GM10248 (cell line): ENCODE measurements at places on chromosomes 5 and 9.

GRCh38 chr5:5039918-5040317 is 100.2 kb upstream of the ADAMTS16 start:
- DNase-seq: no peak

- no peak for DNase-seq
Measured at GRCh38 chr5:85488295-85488694, 1103.6 kb upstream of the EDIL3 start.

GRCh38 chr5:139670369-139671095 is 22.4 kb downstream of the CXXC5 start:
- peak; percentile 74 for DNase-seq

DNA sequence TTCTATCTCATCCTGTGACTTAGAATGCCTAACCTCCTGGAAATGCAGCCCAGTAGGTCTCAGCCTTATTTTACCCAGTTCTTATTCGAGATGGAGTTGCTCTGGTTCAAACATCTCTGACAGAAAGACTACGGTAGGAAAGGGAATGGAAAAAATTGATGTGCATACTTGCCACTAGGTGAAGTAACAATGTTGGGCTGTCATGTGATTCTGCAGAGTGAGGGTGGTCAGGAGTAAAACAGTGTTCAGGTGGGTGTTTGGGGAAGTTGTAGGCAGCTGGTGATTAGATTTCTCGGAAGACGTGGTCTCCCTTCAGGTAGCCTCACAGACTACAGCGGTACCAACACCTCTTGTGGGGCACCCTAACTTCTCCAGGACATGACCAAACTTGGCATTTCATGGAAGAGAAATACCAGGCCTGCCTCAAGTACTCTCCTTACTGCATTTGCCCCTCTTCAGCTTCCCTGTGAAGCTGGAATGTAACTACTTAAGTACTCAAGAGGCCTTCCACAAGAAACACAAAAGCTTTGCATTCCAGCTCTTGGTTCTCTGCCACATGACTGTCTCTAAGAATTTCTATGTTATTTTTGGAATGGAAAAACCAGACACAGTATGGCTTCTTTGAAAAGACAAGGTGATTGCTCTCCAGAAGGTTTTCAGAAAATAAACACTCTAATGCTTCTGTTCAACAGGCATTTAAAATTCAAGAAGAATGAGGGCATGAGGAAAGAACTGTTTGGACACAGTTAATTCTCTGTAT is 17.4 kb upstream of the ENTREP1 start:
- no peak for DNase-seq

DNA sequence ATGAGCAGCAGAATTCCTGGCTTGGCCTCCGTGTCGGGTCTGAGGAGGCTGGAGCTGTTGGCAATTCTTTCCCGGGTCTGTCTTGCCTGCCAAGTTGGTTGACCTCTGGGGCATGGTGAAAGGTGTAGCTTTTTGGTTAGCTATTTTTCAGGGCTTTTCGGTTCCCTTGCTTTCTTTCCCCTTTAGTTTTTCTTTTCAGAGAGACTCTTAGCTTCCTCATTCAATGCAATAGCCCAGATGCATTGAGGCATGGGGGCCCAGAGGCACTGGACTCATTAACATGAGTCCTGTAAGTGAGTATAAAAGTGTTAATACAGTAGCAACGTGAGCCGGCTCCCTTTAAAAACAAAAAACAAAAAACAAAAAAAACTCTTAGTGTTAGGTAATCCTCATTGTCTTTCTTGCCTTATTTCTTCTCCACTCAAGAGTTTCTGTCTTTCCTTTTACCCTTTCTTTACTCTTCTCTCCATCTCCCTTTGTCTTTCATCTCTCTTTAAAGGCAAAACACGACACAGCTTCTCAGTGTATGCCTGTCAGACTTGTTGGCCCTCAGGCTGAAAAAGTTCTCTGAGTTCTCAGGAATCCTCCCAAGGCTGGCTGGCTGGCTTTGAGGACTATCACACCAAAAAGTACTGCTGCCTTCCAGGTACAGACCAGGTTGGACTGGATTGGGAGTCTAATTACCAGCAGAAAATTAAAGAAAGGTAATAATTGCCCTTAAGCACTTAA is 289.9 kb upstream of the TUT7 start:
- DNase-seq: no peak

DNA sequence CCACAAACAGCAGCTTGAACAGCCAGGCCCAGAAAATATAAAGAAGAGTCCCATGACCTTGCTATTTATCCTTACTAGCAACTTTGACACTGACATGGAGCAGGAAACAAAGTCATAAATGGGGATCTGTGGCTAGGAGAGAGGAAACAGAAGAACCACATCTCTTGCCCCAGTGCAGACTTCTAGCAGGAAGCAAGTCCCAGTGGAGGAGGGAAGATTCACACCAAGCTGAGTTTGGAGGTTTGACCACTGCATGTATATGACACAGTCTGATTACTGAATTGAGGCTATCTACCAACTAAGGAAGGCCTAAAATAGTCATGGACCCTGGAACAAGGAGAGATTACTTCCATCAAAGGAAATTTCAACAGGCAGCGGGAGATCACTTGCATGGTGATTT is 51.4 kb downstream of the CDH6 start:
- DNase-seq: no peak

DNA sequence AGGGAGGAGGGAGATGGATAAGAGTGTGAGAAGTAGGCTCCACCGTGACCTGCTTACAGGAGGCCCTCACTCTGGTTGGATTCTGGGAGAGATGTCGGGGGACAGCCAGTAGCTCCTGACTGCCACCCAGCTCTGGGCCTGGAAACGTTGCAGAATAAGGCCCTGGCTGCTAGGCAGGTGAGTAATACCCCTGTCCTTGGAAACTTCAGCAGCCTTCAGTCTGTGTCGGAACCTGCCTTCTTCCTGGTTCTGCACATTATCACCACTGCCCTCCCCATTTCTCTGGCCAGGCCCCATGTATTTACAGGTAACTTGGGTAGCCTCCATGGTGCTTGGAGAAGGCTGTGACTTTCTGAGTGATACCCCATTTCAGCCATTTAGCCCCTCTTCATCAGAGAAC is 26.8 kb downstream of the FAXDC2 start:
- no peak for DNase-seq

DNA sequence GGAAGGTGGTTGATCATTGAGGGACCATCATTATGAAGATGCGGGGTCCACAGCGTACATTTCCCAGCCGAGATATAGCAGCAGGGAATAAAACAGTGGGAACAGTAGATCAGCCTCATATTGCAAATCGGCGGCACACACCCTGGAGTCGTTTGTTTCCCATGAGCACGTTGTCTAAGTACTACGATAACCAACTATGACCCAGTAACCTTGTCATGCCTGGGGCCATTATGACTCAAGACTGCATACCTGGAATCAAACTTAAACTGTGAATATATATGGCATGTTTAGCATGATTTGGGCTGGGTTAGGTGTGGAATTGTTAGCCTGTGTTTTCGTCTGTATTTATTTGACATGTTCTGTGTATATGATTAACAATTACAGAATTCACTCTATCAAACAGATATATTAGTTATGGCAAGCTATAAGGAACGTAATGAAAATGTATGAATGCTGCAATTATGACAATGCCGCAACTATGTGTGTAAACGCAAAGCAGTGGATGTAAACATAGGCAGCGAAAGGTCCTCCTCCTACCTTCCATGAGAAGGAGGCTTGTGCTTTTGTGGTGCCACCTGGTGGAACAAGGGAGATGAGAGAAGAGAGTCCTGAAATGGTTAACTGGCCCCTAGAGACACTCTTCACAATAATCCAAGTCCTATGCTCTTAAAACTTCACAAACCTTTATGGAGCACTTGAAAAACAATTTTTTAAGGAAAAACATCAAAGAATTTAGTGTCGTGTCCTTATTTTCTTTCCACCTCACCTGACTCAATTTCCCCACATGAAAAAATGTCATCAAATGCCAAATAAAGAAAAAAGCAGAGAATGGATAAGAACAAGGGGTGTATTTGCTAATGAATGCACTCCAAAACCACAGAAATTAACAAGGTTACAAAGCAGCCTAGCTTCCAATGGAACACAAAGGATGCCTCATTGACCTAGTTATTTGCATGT is 47.1 kb downstream of the SEMA5A start:
- DNase-seq: no peak

GRCh38 chr9:121989010-121989409 is 104.1 kb downstream of the TTLL11 start:
- no peak for DNase-seq

DNA sequence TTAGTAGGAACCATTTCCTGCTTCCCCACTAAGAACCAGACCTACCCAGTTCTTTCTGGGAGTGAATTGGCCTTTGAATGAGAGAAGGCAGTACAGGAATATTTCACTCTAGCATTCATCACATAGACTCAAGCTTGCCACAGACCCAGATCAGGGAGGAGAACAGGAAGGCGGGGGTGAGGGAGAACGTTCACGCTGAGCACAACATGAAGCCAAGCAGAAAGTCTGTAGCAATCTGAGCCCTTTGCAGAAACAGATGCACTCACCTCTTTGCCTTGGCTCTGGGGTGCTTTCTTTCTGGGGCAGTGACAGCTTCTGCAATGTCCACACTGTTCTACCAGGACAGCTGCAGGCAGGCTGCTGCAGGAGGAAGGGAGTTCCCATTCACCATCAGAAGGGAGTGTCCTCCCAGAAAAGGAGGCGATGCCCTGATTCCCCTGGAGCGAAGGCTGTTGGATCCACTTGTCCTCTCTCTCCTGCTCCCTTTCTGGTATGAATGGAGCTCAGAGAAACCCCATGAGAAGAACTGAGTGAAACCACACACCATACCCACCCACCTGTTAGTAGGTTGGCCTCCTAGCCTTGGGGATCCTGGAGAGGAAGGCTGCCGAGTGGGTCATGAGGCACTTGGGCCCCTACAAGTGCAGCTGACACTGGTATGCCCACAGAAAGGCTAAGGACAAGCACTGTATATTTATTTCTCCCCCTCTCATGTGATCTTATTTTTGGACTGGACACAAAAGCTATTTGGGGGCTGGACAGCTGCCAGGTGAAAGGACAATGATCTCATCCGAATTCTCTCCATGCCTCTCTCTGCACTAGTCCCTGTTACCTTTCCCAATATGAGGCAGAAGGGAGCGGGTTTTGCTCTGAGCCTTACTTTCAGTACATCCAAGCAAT is 11.7 kb upstream of the FGF1 start:
- DNase-seq: no peak

- DNase-seq: no peak
Measured at GRCh38 chr5:145938776-145939539, 2.6 kb downstream of the SH3RF2 start.

- no peak for DNase-seq
Measured at GRCh38 chr9:91040371-91041215, 239.0 kb downstream of the SYK start.

DNA sequence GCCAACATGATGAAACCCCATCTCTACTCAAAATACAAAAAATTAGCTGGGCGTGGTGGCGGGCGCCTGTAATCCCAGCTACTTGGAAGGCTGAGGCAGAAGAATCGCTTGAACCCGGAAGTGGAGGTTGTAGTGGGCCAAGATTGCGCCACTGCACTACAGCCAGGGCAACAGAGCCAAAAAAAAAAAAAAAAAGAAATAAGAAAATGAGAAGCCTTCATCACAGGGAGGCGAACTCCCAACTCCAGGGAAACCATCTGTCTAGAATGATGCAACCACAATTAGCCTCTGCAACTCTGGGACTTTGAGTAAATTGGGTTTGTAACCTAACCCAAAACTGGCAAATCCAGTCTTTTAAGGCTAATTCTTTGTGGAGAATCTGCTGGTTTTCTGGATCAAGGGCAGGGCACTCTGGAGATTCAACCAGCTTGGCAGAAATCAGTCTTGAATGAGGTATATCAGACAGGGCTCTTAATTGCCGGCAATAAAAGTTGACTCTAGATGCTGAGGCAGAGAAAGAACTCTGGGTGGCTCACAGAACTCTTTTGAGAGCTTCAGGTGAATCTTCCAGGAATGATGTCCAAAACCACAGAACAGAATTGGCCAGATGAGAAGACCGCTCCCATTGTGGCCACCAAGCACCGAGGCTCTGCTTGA is 9.9 kb downstream of the S100Z start:
- DNase-seq: no peak

DNA sequence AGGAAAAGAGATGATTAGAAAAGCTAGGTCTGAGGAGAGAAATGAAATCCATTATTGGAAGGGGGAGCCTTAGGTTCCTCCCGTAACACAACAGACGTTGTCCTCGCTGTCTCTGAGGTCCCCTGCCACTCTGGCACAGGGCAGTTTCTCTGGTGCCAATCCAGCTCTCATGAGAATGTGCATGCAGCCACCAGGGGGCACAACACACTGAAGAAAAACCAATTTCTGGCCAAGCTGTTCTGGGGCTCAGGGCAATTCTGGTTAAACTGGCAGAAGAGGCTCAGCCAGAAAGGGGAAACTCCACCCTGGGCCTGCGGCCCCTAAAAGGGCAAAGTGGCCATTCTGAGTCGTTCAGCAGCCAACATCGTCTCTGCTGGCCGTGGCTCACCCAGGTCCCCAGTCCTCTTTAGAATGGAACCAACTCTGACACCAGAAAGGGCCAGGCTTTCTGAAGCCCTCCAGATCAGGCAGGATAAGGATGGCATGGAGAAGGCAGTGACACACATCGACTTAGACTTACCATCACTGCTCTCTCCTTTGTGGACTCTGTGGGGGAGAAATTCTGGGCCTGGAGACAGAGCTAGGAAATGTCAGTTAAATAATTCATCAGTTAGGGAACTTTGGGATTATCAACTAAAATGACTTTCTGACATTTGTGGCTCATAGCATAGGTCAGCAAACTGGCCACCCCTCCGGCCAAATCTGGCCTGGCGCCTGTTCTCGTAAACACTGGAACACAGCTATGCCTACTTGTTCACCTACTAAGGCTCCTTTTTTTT is 58.5 kb upstream of the GOLPH3 start:
- peak; percentile 82 for DNase-seq

DNA sequence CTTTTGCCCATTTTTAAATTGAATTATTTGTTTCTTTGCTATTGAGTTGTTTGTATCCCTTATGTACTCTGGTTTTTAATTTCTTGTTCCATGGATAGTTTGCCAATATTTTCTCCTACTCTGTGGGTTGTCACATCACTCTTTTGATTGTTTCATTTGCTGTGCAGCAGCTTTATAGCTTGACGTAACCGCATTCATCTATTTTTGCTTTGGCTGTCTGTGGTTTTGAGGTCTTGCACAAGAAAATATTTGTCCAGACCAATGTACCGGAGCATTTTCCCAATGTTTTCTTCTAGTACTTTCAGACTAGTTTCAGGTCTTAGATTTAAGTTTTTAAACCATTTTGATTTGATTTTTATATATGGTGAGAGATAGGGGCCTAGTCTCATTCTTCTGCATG is 36.2 kb upstream of the ZNF366 start:
- no peak for DNase-seq

DNA sequence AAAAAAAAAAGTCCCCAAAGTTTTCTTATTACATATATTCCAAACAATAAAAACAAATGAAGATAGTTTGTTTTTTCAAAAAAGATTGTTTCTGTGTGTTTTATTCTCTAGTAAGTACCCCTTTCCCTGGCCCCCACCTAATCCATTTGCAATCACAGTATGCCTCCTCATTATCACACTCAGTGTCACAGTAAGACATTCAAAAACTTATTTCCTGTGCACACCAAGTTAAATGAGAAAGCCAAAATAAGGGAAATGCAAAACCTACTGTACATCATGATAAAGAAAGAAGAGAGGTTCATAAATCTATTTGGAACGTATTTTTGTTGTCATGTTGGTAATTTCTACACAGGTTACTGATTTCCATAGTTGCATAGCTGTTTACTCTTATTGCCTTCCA is 62.3 kb downstream of the ST8SIA4 start:
- DNase-seq: no peak
